Placental pericyte (primary cell): ENCODE measurements at places on chromosomes 11 and 22. TPM values are rescaled to one million over a fixed set of nuclear protein-coding genes. Genes with fewer than 3 reads are reported as not detected.

DGAT2 gene
- total RNA-seq: 0.43 and 2.0 TPM in 2 replicates

OR4A47 gene
- not detected in 2 replicates for total RNA-seq

MMP27 gene
- total RNA-seq: not detected in 2 replicates

ZP1 gene
- total RNA-seq: 0.14 TPM in 1 of 2 replicates, not detected in the other

CSNK2A3 gene
- total RNA-seq: 2.0 TPM in 2 replicates

FAM111A gene
- total RNA-seq: 30.6 and 81.3 TPM in 2 replicates

DBX1 gene
- total RNA-seq: not detected in 2 replicates

TTC28 gene
- total RNA-seq: 21.5 and 29.3 TPM in 2 replicates

KCNJ11 gene
- not detected in 2 replicates for total RNA-seq
